ENCODE measurements at places on chromosomes 12 and 14.

- no peak for DNase-seq
These were observed 335.1 kb downstream of the GPHN start for GRCh38 chr14:66842911-66843512.

DNA sequence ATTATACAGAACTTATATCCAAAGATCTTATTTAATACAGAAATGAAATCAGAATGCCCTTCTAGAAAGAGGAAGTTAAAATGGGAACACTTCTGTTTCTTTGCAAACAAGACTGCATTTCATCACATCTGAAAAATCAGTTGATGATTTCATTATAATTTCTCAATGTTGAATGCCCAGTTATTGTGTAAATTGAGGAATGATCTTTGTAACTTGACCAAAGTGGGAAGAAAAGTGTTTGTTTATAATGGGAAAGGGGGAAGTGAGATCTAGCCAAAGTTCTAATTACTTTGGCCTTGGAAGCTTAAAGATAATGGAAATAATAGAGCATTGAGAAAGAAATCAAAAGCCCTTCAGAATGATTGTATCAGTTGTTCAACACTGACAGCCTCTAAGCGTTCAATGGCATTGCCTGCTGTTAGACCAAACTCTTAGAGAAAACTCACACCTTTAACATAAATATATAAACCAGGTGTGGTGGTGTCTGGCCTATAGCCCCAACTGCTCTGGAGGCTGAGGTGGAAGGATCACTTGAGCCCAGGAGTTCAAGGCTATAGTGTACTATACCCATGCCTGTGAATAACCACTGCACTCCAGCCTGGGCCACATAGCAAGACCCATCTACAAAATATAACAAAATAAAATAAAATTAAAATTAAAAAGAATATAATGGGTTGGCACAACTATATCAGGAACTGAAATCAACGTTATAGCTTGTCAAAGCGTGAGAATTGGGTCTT, 9.9 kb upstream of the LYZ start:
- DNase-seq, result no peak

- no peak for DNase-seq
These were observed 26.9 kb downstream of the GSTZ1 start for GRCh38 chr14:77347751-77348150.

DNA sequence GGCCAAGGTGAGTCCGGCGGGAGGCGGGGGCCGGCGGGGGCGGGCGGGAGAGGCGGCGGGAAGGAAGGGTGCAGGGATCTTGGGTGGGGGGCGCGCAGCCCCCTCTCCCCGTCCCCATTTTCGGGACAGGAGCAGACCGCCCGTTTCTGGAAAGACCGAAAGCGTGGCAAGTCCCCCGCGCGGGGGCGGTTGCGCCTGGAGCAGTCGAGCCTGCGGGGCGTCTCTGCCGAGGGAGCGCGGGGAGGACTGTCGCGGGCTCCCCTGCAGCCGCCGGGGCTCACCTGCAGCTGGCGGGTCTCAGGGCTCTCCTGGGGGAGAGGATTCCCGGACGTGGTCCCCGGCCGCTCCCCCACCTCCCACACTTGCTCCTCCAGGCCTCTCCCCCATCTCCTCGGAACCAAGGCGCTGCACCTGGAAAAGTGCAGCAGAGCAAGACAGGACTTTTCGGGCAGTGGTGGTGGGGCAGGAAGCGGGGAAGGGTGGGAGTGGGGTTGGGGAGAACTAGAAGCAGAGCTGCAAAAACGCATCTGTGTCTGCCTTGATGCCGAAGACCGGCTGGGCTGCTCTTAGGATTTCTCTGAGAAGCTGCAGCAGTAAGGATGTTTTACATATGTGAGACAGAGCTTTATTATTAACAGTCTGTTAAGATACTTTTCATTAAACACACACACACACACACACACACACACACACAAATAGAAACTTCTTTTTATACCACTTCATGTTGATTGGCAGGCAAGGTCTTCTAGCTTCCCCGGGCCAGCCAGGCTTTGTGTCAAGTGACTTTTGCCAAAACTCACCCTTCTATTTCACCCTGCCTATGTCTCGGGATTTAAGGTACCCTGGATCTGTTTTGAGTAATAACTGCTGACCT, 677 bp downstream of the C12orf75 start:
- no peak for DNase-seq

GRCh38 chr14:50037852-50038251, 78.5 kb downstream of the VCPKMT start:
- DNase-seq, result no peak

DNA sequence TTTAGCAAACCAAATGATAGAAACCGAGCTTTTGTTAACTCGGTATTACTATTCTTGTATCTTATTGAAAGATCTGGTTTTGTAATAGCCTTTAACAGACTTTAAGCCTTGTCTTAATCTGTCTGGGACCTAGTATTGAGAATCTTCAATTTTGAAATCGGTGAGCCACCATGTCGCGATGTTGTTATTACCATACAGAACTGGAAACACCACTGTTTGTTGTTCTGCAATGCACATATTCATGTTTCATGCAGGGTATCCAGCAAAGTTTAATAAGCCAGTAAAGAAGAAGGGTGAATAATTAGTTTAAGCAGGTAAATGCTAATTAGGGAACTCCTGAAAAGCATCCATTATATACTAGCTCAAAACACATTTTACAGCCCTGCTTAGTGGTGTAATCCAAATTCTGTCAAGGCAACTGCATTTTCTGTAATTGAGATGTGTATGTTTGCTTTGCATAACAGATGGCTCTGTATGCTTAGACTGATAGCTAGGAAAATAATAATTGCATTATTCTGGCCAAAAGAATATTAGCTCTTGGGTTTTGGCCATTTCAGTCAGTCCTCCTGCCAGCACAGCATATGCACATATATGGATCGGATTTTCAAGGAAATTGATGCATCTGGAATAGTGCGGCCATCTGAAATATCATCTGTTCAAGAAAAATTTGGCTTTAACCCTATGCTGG, 389.2 kb downstream of the EGLN3 start:
- DNase-seq, result no peak

- no peak for DNase-seq
These were observed 13.4 kb downstream of the UBC start for GRCh38 chr12:124901003-124901402.

GRCh38 chr12:98821232-98821631, 176.1 kb downstream of the APAF1 start:
- DNase-seq, result no peak

- DNase-seq, result no peak
These were observed 35.8 kb upstream of the SPPL3 start for GRCh38 chr12:120940006-120940405.

GRCh38 chr12:57133013-57133569, 4.8 kb downstream of the LRP1 start:
- DNase-seq, result no peak

GRCh38 chr12:78918268-78918667, 53.7 kb downstream of the SYT1 start:
- DNase-seq, result no peak

GRCh38 chr12:24659016-24659415, 289.9 kb downstream of the BCAT1 start:
- no peak for DNase-seq

DNA sequence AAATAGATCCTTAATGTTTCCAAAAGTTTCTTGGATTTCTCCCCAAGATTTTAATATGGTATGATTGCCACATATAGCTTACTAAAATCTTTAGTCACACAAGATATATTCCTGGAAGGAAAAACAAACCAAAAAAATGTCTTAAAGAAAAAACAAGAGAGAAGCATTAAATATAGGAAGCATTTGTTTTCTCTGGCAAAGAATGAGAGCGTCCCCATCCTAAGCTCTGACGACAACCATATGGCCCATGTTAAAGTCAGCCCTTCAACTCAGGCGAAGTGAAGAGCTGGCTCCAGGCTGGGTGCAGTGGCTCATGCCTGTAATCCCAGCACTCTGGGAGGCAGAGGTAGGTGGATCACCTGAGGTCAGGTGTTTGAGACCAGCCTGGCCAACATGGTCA, 35.6 kb downstream of the GCH1 start:
- no peak for DNase-seq

GRCh38 chr12:124096869-124097434, 123.9 kb downstream of the ZNF664 start:
- DNase-seq, result no peak

DNA sequence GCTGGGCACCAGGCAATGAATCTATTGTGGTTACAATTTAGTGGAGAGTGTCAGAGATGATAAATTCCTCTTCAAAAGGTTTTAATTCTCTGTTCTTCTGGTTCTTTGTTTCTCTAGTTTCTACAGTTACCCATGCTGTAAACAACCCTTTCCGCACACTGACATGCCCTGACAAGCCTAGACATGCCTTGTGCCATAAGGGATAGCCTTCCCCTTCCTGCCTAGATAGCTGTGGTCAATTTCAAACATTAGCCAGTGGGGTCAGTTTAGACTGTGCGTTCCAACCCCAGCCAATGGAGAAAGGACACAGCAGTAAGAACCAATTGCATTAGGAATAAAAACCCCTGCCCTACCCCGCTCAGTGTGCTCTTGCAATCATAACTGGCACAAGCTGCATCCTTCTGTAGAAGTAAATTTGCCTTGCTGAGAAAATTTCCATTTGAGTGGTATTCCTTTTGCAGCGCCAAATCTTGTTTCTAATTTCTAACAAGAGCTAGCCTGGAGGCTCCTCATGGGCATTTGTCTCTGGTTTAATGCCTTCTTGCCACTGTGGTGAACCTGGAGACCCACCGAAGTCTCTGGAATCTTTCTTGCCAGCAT, 6.4 kb downstream of the EDDM3A start:
- DNase-seq, result no peak

DNA sequence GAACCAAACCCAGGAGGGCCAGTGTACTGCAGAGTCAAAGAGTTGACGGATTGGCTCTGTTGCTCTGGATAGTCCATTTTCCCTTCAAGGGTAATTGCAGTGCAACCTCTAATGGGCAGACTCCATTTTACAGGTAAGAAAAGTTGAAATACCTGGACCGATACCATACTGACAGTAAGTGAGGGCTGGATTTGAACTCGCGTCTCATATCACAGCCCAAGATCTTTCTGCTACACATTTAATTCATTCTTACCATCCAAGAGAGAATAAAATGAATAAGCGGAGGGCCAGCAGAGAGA, 356 bp upstream of the ZC3H14 start:
- DNase-seq, result no peak

- peak; percentile 55 for DNase-seq
These were observed 7.7 kb downstream of the AHNAK2 start for GRCh38 chr14:104970231-104971068.

DNA sequence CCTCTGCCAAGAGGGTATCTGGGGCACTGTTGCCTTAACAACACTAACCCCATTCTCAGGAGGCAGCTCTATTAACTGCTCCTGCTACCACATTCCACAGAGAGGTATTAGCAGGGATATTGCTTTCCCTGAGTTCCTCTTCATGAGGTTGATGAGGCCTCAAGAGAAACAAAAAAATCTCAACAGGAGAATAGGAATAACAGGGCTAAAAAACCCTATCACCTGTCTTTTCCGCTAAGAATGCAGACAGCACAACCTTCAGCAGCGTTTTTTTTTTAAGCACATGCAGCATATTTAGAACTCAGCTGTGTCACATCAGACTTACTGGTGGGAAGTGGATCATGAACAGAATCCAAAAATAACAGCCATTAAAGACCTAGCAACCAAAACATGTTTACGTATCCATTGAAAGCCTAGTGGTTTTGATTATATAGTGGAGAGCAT, 29.2 kb downstream of the ATF7 start:
- DNase-seq, result peak; percentile 18

DNA sequence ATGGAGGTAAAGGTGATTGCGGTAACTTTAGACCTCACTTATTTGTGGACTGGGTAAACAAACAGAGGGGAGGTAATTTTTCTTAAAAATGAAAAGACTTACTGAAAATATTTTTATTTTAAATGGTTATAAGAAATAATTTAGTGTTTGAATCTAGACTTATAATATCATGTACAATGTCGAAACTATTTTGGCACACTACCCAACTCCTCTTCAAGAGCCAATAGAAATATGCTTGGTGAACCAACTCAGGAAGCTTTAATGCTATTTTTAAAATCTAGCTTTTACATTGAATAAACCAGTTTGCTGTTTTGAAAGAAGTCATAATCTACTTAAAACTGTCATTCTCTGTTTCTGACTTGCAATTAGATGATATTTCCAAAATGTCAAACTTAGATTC, 175.8 kb upstream of the NPAS3 start:
- DNase-seq, result no peak

DNA sequence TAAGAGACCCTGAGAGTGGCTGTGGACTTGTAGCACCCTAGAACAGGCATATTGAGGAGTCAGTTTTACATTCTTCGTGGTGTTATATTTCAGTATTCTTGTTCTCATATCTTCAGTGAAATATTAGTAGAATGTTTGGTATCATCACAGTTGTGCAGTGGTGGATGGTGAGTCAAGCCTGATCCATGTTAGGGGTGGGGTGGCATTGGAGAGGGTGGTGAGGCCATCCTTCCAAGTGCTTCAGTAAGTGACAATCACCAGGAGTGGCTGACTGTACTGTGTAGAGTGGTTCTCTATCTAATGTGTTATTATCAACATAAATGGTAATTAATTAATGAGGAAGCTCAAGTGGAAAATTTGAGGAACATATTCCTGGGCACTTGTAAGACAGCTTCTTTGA, 197.7 kb upstream of the SLC16A7 start:
- DNase-seq, result no peak

DNA sequence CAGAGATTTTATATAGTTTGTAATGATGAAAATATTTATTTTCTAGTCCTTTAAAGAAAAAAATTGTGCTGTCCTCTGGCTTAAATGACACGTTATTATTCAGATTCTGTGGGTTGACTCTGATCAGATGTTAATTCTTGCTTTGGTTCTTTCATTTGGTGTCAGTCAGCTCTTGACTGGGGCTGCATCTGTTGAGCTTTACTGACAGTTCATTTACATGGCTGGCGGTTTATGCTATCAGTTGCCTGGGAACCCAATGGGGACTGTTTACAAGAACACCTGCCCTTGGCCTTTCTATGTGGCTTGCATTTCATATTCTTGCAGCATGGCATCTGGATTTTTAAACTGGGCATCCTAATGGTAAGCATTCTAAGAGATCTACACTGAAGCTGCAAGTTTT, 667.1 kb upstream of the FBXO33 start:
- DNase-seq, result no peak

DNA sequence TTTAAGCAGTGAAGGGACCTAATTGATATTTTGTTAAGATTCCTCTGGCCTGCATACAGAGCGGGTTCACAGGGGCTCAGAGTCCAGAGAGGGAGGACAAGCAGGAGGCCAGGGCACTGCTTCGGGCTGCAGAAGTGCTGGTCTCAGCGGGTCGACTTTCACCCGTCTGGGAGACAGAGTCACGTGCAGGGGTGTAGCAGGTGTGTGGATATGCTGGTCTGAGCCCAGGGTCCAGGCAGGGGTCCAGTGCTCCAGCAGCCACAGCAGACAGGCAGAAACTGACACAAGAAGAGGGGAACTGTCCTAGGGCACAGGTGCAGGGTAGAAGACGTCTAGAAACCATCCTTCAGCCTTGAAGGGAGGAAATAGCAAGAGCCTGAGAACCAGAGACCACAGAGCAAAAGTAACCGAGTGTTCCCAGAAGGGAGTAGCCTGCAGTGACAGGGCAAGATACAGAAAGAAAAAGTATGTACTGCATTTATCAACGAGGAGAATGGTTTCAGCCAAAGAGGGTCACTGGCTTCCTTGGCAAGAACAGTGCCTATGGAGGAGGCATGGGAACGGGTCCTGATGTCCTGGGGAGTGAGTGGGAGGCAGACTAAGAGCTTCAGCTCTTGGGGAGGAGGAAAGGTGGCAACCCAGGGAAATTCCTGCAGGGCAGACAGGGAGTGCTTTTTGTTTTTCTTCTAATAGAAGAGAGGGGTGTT, 28.7 kb downstream of the FBXO21 start:
- DNase-seq, result no peak

- no peak for DNase-seq
These were observed 6.9 kb downstream of the PGF start for GRCh38 chr14:74948228-74949175.

- DNase-seq, result no peak
These were observed 6.6 kb downstream of the IL31 start for GRCh38 chr12:122167356-122167925.
